ENCODE measurements at places on chromosomes 12 and 14. TPM values are rescaled to one million over a fixed set of nuclear protein-coding genes. Genes with fewer than 3 reads are reported as not detected.
A peak's percentile ranks its signal among the peaks of the same experiment; 100 is the strongest.

DNA sequence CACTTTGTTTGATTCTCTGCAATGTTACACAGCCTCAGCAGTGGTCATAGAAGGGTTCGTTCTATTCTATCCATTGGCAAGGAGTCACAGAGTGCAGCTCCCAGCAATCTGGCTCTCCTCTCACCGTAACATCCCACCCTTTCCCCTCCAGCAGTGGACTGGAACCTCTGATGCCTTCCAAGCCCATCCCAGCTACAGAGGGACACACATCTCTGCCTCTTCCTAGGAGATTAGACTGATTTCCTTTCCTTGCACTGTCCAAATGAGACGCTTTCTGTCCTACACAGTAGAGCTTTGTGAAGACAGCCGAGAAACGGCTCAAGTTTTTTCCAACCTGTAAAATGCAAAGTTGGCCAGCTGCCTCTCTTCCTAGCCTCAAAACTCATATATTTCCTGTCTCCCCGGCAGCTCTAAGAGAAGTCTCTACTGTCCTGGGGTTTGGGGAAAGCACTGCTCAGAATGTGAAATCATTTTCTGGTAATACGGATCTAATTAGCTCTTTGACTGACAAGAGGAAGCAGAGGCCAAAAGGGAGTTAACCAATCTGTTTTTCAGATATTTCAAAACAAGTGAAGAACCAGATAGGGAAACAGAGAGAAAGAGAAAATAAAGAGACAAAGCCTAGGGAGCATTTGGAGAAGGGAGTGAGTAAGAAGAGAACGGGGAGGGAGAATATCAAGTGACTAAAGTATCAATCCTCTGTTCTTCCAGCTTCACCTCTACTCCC is 516 bp downstream of the NINJ2 start:
- no peak for DNase-seq

- DNase-seq, result no peak
These were observed 13.9 kb upstream of the TNFRSF1A start for GRCh38 chr12:6355491-6356373.

DNA sequence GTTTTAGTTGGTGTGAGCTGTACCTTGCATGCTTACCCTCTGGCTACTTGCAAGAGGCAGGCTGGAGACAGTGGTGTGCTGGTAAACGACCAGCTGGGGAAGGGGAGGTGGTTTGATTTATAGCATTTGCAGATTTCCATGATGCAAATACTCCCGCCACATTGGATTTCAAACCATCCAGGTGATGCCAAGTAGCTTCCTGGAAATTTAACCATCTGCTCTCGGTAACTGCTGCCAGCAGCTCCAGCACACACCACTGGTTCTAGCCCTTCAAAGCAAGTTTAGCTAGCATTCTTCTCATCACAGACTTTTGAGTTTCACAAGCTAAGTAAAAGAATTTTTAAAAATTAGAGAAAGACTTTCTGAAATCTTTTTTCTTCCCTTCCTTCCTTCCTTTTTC is 104.5 kb upstream of the AMIGO2 start:
- no peak for DNase-seq

- no peak for DNase-seq
These were observed 40.0 kb downstream of the GPR65 start for GRCh38 chr14:88044776-88045446.

TAS2R19 gene
- 1.5 TPM for total RNA-seq

GRCh38 chr12:43312991-43313505 is 239.0 kb downstream of the ADAMTS20 start:
- no peak for DNase-seq

- DNase-seq, result no peak
These were observed 1044.6 kb downstream of the VRK1 start for GRCh38 chr14:97841762-97842161.

POTEM gene
- not detected for total RNA-seq

KLRD1 gene
- total RNA-seq, result 1.1 TPM

ABCC9 gene
- total RNA-seq, result 66.2 TPM

RNASE8 gene
- total RNA-seq, result not detected

CAPZA3 gene
- not detected for total RNA-seq

GRCh38 chr12:586318-587071 is 76.8 kb downstream of the NINJ2 start:
- no peak for DNase-seq

GRCh38 chr14:60760644-60761364 is 26.2 kb downstream of the MNAT1 start:
- DNase-seq, result no peak

SMCO3 gene
- total RNA-seq, result not detected

MRPL52 gene
- total RNA-seq, result 96.7 TPM

ZC3H14 gene
- 39.7 TPM for total RNA-seq

DNA sequence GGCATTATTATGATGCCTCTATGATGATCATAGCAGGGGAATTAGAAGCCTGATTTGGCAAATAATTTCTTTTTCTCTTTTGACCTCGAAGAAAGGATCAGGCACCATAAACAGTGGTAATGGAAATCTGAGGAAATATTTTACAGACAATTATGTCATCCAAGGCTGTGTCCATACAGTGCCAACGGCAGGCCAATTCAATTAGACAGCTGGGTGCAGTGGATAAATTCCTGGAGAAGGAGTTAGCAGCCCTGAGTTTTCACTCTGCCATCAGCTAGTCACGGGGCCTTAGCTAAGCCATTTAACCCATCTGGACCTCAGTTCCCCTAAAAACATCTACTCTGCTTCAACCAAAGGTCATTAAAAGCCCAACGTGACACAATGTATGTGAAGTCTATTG is 4.1 kb downstream of the TPH2 start:
- DNase-seq, result no peak

RNFT2 gene
- total RNA-seq, result 0.78 TPM

GRCh38 chr12:19588951-19589350 is 149.7 kb downstream of the AEBP2 start:
- no peak for DNase-seq

GRCh38 chr14:92443741-92444140 is 69.8 kb upstream of the RIN3 start:
- DNase-seq, result no peak

GRCh38 chr14:64363265-64363846 is 24.8 kb upstream of the MTHFD1 start:
- no peak for DNase-seq

FAM186B gene
- total RNA-seq, result 0.48 TPM

DNA sequence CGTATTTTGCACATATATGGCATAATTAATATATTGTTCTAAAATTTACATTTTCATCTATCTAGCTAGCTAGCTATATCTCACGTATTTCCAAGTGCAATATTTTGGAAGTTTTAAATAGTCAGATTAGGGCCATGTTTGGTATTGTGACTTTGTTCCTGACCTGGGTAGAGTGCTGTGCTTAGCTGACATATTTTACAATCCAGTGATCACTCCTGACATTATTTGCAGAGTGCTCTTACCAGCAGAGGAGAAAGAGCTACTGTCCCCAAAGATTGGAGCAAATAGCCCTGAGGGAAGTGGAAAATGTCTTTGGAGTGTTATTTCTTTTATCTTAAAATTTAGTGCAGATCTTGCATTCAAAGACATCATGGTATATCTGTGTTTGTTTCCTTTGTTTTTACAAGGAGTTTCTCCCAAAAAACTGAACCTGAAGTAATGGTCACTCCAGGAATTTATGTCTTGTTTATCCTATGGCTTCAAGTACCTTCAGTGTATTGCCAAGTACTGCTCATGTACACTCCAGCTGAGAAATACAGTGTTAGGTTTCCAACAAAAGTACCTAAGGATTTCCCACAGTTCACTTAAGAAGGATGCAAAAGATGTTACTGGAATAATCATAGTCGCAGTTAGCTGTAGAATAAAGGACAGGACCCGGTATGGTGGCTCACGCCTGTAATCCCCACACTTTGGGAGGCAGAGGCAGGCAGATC is 49.4 kb upstream of the PSMA6 start:
- DNase-seq, result no peak

- DNase-seq, result no peak
These were observed 7.6 kb downstream of the TMEM121 start for GRCh38 chr14:105533811-105534498.

DNA sequence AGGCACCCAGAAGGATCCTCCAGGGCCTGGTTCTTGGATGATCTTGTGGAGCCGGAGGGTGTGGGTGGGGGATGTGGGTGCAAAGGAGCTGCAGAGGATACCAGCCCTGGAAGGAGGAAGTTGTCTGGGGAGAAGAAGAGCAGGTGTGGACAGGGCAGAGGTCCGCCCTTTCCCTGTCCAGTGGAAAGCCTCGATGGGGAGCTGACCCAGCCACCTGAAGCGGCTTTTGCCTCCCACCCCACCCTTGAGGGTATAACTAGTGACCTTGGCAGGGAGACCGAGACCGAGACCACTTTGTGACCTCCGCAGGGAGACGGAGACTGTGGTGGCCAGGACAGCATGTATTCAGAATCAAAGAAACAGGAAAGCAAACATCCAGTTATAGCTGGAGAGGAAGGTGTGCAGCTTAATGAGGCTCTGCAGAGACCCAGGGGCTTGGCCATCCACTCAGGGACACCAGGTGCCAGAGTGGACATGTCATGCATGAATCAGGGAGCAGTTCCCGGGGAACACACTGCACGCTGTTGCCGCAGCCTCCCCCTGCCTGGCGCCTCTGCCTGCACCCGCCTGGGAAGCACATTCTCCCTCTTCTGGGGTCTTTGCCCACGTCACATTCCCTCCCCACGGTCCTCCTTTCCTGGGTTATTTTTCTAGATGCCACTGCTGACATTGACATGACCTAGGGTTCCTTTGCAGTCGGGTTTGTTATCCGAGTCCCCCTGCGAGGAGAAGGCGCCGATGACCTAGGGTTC is 87.7 kb downstream of the ADGRD1 start:
- no peak for DNase-seq

GRCh38 chr14:50865391-50866076 is 6.3 kb upstream of the ABHD12B start:
- no peak for DNase-seq

TPPP2 gene
- 0.73 TPM for total RNA-seq

SSTR1 gene
- 0.59 TPM for total RNA-seq

DNA sequence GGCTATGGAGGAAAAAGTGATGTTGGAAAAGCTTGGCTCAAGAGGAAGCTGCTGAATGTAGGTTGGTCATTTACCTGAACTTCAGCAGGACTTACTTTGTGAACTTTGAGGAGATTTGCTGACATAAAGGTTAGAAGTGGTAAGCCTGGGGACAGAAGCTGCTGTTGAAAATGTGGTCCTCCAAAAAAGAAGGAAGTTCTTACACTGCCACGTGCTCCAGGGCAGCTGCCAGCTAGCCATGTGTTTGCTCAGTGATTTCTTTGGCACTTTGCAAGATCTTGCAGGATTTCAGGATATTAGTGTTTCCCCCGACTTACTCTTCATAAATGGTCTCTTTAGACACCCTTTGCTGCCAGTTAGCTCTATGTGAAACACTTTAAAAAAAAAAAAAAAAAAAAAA is 14.8 kb upstream of the DYRK2 start:
- no peak for DNase-seq

GRCh38 chr14:92527721-92528120 is 14.1 kb downstream of the RIN3 start:
- DNase-seq, result no peak

DNA sequence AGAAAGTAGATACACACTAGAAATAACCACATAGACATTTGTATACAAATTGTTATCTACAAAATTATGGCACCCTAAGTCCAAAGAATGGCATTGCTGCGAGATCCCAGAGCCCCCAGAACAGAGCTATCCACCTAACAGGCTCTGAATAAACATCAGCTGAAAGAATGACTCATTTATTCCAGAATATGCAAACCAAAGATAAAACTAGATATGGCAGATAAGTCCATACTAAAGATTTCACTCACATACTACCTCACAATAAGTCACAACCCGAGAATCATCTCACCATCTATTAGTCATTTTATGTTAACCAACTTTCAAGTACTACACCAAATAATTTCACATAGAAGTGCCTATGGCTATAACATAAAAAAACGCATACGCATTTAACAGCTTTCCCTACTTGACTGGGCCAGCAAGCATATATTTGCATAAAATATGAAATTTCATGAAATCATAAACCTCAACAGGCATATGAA is 5.6 kb downstream of the CNIH1 start:
- no peak for DNase-seq

DNA sequence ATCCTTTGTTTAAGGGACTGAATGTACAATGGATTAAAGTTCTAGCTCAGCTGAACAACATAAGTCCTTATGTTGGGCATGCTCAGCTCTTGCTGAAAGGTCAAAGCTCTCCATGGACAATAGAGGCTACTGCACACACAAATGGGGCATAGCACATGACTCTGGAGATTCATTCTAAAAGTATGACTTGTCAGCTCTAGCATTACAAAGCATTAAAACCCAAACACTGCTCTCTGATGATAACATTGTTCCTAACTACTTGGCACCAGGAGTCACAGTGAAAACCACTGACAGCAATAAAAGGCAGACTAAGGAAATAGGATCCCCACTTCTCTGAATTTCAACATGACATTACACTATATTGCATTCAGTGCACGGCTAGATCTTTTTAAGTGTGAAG is 21.9 kb upstream of the FSCB start:
- no peak for DNase-seq

GRCh38 chr12:93757792-93758694 is 80.9 kb downstream of the CRADD start:
- no peak for DNase-seq

DNA sequence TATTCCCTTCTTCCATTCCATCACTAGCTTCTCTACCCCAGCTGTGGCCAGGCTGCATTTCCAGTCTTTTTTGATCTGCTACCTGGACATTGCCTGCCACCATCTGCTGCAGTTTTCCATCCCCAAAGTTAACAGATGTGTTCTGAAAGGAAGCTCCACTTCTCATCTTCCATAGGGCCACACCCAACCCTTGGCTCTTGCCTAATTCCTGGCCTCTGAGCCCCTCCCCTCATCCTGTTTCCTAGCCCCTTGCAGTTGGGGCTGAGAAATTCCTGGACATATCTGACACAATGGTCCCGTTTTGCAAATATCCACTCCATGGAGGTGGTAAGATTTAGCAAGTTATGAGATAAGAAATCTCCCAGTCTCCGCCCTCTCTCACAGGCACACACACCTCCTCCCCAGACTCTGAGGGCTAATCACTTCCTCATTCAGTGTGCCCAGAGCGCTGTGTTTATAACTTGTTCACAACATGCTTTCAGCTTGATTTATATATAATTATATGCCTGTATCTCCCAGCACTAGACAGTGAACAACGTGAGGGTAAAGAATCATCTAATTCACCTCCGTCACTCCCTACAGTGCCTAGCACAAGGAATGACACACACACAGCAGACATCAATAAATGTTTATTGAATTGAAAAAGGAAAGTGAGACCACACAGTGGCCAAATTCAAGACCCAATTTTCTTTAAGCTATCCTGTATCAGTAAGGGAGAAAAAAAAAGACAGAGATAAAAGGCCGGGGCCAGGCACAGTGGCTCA is 13.4 kb downstream of the SMUG1 start:
- no peak for DNase-seq

- DNase-seq, result peak; percentile 81
These were observed at the start of gene IGFBP6 for GRCh38 chr12:53097564-53098353. IGFBP6 (plus strand) TSS chr12:53097667; CDS start chr12:53097718, 51 bp downstream.

SERPINA6 gene
- total RNA-seq, result not detected

- no peak for DNase-seq
These were observed 10.2 kb upstream of the LTA4H start for GRCh38 chr12:96045566-96045965.

Data from cardiac septum (tissue), 1 donor.